ENCODE measurements at places on chromosomes 1 and 21. TPM values are rescaled to one million over a fixed set of nuclear protein-coding genes. Genes with fewer than 3 reads are reported as not detected.

DNA sequence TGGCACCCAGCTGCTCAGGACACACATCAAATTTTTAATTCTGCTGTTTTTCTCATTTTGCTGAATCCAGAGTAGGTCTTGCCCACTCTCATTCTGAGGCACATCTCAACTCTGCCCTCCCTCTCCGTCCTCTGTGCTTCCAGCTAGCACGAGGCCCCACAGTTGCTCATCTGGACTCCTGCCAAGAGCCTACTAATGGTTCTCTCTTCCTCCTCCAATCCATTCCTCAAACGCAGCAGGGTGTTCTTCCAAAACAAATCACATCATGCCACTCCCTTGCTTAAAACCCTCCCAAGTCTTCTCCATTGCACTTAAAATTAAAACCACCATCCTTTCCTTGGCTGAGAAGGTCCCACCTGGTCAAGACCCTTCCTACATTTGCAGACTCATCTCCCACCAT is 49.8 kb upstream of the SCAF4 start:
- no peaks in the 10 kb centered on the region for H3K27me3 ChIP-seq
- H3K27ac ChIP-seq: no peak overlapping the region
- DNase-seq: peak; percentile 33
- H3K4me3 ChIP-seq: no peak overlapping the region

DNA sequence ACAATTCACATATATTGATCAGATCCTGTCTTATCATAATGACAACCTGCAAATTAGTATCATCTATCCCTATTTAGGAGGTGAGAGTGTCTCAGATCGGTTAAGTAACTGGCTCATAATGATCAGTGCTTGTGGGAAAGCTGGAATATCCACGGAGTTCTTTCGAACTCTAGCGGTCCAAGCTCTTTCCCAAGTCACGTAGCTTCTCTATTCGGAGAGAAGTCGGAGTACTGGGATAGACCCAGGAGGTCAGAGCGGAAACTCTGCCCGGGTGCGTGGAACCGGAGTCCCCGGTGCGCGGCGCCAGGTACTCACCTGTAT is 339 bp downstream of the PTGS2 start:
- peak overlapping the region; percentile 62 for H3K4me3 ChIP-seq
- no peak overlapping the region for H3K27ac ChIP-seq
- H3K4me1 ChIP-seq: no peaks in the 10 kb centered on the region
- no peaks in the 10 kb centered on the region for H3K36me3 ChIP-seq
- no peak for DNase-seq

- H3K27me3 ChIP-seq: no peaks in the 10 kb centered on the region
- peak overlapping the region; percentile 77 for H3K27ac ChIP-seq
- peak; percentile 31 for DNase-seq
- H3K4me3 ChIP-seq: no peak overlapping the region
Measured at GRCh38 chr1:232589812-232590743, 39.9 kb downstream of the SIPA1L2 start.

- H3K27me3 ChIP-seq: no peaks in the 10 kb centered on the region
- no peaks in the 10 kb centered on the region for H3K4me1 ChIP-seq
- DNase-seq: no peak
- no peak overlapping the region for H3K27ac ChIP-seq
- no peaks in the 10 kb centered on the region for H3K36me3 ChIP-seq
Measured at GRCh38 chr1:83828456-83828855, 170.5 kb downstream of the TTLL7 start.

- no peak within 1 kb of the TSS for H3K27ac ChIP-seq
Measured at GRCh38 chr1:52632732-52633290, at the start of gene SHISAL2A. SHISAL2A (plus strand) TSS chr1:52633168; CDS start chr1:52633494, 326 bp downstream.

DNA sequence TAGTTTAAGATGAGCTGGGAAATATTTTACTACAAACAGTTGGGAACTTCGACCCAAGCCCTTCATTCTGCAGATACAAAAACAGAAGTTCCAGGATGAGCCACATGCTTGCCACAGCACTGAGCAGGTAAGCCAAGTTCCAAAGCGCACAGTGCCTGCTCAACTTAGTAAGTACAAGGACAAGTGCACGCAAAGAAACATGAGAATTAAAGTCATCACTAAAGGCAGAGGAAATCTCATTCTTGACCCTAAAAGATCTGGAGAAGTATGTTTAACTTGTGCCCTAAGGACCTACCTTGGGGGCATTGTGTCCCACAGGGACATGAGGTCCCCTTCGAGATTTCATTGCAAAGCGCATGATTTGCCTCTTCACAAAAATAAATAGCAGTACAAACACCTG is 1.2 kb upstream of the UBAP2L start:
- peak overlapping the region; percentile 100 for H3K27ac ChIP-seq
- H3K36me3 ChIP-seq: no peaks in the 10 kb centered on the region
- H3K4me1 ChIP-seq: peaks cover 50% of the 10 kb centered on the region
- H3K4me3 ChIP-seq: peak overlapping the region; percentile 98
- peak; percentile 55 for DNase-seq

SPRR3 gene
- not detected for total RNA-seq

OR2L5 gene
- not detected for total RNA-seq

NR1I3 gene
- total RNA-seq: not detected
